BJ (cell line): ENCODE measurements at places on chromosomes 4 and X.

DNA sequence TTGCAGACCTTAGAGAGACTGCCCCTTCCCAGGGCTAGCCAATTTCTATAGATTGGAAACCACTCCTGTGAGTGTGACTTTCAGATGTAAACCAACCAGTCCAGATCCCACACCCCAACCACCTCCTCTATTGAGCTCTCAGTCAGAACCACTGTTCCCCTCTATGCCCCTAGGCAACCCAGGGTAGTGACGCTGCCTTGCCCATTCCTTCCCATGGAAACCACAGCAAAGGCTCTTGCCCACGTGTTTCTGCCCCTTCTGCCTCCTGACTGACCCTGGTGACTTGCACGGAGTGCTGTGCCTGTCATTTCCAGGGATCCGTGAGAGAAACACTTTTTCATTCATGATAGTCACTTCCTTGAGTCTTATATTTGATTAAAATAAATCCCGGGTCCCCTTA lies 32.4 kb downstream of the CYTL1 start:
- no peak for DNase-seq

GRCh38 chrX:115535421-115535820 lies 25.6 kb upstream of the PLS3 start:
- DNase-seq = no peak

GRCh38 chr4:8863686-8864682 lies 7.7 kb downstream of the HMX1 start:
- no peak for DNase-seq

DNA sequence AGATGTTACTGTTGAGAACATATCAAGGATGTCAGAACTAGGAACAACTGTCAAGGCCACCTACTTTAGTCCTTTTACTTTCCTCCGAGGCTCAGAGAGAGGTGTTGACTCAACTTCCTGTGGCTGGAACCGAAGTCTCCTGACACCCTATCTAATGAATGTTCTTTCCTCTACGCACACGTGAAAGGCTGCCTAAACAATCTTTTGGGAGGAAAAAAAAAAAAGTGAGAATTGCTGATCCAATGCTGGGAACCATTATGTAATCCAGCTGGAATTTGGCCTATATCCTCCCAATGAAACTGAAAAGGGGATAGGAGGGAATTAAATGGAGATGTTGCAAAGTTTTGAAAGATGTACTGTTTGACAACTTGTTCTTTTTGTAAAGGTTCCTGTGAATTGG lies 8.3 kb upstream of the MAP7D3 start:
- no peak for DNase-seq

GRCh38 chrX:39890807-39891206 lies 207.0 kb downstream of the BCOR start:
- no peak for DNase-seq

DNA sequence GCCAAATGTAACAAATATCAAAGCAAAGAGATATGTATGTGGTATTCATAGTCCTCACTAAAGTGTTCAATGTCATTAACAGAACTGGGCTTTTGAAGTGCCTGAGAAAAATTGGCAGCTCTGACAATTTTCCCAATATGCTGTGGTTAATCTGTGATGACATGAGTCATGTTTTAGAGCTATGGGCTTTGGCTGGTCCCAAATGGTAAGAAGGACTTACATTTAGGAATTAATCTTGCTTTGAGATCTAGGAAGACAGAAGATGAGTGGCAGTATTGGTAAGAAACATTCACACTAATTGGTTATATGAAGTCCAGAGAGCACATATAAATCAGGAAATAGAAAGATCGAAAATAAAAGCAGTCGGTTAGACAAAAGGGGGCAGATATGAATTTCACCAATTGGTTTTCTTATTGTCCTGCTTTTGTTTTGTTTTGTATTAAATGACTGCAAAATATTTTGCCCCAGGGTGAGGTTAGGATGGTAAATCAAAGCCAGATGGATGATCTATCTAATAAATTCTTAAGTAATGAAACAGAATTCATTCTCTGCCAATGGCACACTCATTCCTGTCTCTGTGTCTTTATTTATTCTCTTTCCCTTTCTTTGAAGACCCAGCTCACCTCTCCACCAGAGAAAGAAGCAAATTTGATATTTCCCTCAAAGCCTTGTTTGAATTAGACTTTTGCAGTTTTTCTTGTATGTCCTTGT lies 993.1 kb downstream of the RPA4 start:
- peak; percentile 20 for DNase-seq

DNA sequence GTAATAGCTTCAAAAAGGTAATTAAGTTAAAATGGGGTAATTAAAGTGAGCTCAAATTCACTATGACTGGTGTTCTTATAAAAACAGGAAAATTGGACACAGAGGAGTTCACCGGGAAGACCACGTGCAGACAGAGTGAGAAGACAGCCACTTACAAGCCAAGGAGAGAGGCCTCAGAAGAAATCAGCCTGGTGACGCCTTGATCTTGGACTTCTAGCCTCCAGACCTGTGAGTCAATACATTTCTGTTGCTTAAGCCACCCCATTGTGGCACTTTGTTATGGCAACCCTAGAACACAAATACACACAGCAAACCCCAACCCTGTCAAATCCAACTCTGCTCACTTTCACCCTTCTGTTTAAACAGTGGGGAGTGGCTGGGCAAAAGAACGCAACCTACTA lies 4.1 kb upstream of the CD38 start:
- no peak for DNase-seq

DNA sequence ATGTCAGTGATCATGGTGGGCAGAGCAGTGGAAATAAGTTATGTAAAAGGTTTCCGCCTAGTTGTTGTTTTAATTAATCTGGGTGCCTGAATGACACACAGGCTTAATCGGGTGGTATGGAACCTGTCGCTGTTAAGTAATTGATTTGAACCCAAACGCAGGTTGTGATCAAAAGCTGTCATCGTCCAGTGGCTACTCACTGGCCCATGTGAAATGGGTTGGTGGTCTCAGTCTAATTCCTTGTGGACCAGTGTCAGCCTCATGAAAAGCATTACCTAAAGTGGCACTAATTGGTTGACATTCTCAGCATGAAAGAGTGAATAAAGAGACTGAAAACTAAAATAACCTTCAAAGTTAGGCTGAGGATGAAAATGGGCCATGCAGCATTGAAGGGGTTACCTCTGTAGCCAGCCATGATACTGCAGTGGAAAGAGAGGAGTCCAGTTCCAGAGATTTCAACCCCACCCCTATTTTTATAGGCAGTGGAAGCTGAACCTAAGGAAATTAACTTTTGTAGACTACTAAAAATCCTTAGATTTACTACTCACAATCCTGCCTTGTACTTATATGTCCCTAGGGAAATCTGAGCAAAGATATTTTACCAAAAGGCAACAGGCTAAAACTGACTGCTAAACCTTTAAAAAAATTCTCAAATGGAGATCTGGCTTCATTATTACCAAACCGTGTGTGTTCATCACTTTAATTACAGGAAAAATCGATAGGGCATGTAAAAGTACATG lies 251.7 kb upstream of the TENM3 start:
- no peak for DNase-seq

- no peak for DNase-seq
Observed at GRCh38 chrX:133921764-133922389, 63.5 kb downstream of the GPC3 start.

- peak; percentile 56 for DNase-seq
Observed at GRCh38 chr4:114383721-114384120, 214.9 kb upstream of the UGT8 start.

DNA sequence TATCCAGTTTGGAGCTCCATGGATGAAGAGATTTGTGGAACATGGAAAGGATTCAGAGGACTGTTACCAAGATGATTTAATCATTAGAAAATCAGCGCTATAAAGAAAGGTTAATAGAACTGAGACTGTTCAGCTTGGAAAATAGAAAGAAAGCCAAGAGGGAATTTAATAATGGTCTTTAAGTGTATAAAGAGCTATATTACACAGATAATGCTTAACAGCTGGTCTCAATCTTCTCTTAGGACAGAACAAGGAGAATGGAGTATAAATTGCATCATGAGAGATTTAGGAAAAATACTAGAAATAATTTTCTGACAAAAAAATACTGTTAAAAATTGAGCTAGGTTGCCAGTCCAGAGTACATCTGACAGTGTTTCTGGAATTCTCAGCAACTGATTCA lies 91.3 kb upstream of the MAGEC2 start:
- DNase-seq = no peak

- no peak for DNase-seq
Observed at GRCh38 chrX:87518504-87518903, 902 bp downstream of the KLHL4 start.

DNA sequence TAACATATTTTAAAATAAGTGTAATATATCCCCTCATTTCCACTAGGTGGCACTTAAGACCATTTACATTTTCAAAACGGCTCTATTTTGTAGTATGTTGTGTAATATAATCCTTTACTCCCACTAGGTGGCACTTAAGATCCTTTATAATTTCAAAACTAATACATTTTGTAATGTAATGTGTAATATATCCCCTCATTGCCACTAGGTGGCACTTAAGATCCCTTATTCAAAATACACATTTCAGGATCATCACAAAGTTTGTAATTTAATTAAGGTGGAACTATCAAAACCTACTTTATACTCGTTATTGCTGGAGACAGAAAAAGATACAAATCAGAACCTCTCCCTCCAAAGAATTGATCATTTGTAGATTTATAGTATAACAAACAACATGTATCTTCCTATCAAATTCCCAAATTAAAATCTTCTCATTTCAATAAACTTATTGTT lies 132.5 kb downstream of the ARHGAP6 start:
- DNase-seq = peak; percentile 44

DNA sequence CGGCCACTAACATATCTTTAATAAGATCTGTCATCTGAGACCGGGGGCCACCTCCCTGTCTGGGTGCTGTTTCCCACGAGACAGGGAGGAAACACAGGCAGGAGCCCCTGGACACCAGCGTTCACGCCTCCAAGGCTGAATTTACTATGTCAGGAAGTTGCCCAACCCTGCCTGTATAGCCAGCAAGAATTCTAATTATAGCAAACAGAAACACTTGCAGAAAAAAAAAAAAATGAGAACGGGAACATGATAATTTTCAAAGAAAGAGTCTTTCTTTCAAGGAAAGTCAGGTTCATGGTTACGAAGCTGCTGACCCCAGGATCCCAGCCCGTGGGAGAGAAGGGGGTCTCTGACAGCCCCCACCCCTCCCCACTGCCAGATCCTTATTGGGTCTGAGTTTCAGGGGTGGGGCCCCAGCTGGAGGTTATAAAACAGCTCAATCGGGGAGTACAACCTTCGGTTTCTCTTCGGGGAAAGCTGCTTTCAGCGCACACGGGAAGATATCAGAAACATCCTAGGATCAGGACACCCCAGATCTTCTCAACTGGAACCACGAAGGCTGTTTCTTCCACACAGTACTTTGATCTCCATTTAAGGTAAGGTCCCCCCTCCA lies at the start of gene IL3RA:
Gene IL3RA (plus strand): TSS at position 455 of the 613 bp plus-strand sequence. CDS start 4,981 bp downstream, outside the sequence.
- DNase-seq = no peak

DNA sequence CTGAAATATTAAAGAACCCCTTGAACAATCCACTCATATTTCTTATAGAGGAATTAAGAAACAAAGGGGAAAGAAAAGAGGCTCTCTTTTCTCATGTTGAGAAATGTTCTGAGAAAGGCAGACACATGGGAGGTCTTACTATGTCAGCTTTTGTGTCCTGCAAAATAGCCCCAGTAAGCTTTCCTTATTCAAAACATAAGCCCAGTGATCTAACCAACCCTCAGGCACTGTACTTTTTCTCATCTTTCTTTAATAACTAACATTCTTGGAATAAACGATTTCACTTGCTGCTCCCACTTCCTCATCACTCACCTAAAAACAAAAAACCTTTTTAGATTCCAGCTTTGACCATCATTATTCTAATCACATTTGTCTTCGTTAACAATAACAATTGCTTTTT lies 115.9 kb downstream of the GLRA3 start:
- DNase-seq = no peak

GRCh38 chr4:138458751-138459150 lies 216.6 kb upstream of the SLC7A11 start:
- no peak for DNase-seq

DNA sequence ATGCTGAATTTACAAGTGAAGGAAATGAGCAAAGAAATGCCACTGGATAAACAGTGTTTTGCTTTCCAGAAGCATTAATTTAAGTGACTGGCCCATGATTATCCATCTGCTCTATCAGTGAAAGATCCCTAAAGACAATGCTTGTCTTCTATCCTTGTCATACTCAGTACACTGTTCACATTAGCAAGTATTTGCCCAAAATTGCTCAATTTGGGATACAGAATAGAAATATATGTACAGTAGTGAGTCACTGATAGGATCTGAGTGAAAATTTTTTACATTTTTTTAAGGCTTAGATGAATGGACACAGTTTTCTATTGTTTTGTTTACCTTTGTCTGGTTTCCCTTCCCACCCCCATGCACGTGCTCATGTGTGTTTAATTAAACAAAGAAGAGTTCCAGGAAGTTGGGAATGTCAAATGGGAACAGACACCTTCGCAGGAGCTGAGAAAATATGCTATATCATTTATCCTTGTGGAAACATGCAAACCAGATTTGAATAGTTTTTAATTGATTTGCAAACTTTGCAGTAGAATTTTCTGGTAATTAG lies 656.3 kb downstream of the RPA4 start:
- no peak for DNase-seq

- no peak for DNase-seq
Observed at GRCh38 chr4:129040471-129040870, 52.9 kb downstream of the SCLT1 start.

- no peak for DNase-seq
Observed at GRCh38 chr4:110359076-110359475, 116.9 kb upstream of the ENPEP start.
